NCI-H526 (cell line): ENCODE measurements at places on chromosomes 11 and 22.
A peak's percentile ranks its signal among the peaks of the same experiment; 100 is the strongest.

DNA sequence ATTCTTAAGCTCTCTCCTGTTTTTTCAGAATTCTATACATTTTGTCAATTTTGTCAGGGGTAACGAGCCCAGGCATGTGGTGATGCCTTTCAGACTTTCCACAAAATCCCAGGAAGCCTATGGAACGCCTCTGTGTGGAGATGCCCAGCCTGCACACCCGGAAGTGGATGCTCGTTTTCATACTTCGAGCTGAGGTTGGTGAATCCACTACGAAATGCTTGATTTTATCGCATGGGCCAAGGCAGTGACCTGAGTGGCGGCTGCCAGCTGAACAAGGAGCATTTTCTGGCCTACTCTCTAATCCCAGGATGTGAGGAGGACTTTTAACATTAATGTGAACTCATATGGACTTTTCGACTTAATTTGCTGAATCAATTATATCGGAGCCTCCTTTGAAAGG lies 426.7 kb upstream of the B3GAT1 start:
- DNase-seq: no peak

GRCh38 chr11:65112546-65113360 lies 1.1 kb downstream of the TM7SF2 start:
- DNase-seq: peak; percentile 85

GRCh38 chr11:88297863-88298262 lies 39.7 kb downstream of the CTSC start:
- no peak for DNase-seq

DNA sequence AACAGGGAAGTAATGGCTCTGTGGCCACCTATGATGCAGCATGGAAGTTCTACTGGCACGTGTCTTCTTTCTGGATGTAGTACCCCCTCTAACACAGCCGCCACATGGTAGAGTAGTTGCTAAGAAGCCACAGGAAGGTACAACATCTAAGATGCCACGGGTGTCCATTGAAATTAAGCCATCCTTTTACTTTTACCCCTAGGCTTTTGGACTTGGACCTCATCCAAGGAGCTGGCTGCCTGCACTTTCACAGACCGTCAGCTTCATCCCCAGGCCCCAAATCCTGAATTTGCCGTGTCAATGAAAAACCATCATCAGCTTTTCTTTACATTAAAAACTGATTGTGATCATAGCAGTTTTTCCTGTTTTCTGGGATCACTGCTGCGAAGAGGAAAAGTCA lies 102.4 kb downstream of the RPL27A start:
- DNase-seq: no peak

- no peak for DNase-seq
Observed at GRCh38 chr11:1488575-1489180, 2.1 kb upstream of the MOB2 start.

DNA sequence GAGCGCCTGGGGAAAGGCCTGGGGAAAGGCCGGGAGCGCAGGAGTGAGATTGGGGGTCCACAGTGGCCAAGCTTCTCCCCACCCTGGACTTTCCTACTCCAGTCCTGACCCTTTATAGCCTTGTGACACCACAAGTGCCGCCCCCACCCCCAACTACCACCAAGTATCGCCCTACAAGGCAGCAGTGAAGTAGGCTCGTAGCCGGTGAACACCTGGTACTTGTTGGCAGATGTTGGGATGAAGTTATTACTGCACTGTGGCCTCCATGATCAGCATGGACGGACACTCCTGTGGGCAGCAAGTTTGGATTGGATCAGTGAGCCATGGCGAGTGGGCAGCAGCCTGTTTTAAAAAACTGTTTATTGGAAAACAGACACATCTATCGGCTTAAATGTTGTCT lies 45.0 kb downstream of the EIF3F start:
- no peak for DNase-seq

DNA sequence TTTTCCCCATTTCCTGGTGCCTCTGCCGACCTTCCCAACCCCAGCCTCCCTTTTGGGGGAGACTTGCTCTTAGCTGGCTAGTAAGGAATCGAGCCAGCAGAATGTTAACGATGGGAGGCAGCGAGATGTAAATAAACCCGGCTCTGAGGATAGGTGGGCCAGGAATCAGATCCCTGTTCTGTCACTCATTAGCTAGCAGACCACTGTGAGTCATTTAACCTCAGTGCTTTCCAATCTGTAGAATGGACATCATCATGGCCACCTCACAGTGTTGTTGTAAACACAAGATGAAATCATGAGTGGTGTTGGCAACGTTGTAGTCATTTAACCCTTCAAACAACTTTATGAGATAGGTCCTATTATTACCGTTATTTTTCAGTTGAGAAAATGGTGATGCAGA lies 208.6 kb downstream of the KIRREL3 start:
- DNase-seq: no peak

DNA sequence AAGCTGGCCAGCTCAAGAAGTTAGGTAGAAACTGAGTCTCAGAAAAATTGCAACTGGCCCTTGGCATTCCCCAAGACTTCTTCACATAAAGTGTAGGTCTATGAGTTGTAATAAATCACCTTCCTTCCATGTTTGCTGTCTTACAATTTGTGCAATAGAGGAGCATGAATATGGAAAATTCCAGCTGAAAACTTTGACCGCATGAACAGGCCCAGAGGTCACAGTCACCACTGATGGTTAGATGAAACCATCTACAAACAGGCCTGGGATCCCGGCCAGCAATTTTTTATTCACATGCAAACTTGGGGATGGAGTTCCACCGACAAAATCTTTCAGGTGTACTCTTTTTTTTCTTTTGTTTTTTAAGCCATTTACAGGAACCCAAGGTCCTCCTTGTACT lies 88.1 kb downstream of the SERGEF start:
- DNase-seq: no peak

DNA sequence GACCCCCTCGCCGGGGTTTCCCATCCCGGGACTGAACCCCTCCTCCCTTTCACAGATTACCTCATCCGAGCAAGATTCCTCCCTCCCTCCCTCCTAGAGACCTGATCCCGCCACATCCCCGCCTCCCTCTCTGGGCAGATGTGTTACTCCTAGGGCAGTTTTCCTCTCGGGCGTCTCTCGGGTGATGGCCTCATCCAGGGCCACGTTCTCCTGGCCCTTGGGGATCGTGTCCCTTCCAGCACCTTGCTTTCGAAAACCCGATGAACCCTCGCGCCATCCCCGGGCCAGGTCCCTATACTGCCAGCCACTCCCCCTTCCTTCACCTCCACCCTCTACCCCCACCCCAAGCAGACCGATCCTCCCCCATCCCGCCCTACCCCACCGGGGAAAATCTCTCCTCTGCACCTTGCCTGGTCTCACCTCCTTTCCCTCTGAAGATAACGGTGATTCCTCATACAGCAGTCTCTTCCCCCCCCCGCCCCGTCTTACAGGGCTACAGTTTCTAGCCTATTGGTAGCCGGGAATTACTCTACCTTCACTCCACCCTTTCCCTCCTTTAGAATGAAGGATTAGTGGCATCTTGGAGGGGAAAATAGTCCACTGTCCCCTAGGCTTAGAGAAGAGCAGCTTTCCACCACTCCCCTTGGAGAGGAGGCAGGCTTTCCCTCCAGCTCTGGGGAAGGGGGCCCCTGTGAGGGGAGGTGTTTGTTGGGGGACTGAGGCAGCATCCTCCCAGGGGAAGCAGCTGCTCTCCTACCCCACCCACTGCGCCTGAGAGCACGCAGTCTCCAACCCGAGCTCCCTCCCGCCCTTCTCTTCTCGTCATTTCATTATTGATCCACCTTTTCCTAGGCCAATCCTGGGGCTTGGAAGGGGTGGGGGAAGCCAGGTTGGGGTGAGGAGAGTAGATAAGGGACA lies 1.2 kb downstream of the KMT2A start:
- peak; percentile 81 for DNase-seq

- DNase-seq: peak; percentile 12
Observed at GRCh38 chr11:60363542-60364470, 14.5 kb upstream of the MS4A7 start.

DNA sequence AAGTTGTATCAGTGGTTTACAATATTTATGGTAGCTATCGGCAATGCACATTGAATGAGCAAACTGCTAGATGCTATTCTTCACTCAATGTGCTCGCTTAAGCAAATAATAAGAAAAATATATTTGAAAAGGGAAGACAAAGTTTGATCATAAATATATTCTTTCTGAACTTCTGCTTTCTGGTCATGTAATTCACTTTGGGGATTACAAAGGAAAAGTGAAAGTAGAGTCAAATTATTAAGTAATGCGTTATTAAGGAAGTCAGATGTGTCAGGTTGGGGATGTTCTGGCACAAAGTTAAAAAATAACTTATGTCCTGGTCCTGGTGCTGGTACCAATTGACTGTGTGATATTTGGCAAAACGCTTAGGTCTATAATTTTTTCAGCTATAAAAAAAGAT lies 98.0 kb upstream of the TRIM77 start:
- no peak for DNase-seq

DNA sequence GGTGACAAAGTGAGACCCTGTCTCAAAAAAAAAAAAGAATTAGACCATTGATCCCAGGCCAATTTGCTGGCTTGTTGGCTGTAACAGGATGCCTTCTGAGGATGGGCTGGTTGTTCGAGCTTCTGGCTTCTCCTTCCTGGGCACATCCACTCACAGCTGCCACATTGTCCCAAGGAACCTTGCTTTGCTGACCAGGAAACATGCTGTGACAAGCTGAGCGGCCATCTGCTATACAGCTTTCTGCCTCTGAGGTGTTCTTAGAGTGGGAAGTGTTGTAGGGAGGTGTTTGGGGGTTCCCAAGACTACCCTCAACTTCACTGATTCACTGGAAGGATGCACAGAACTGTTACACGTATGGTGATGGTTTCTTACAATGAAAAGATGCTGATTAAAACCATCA lies 6.5 kb downstream of the SNAP29 start:
- no peak for DNase-seq

DNA sequence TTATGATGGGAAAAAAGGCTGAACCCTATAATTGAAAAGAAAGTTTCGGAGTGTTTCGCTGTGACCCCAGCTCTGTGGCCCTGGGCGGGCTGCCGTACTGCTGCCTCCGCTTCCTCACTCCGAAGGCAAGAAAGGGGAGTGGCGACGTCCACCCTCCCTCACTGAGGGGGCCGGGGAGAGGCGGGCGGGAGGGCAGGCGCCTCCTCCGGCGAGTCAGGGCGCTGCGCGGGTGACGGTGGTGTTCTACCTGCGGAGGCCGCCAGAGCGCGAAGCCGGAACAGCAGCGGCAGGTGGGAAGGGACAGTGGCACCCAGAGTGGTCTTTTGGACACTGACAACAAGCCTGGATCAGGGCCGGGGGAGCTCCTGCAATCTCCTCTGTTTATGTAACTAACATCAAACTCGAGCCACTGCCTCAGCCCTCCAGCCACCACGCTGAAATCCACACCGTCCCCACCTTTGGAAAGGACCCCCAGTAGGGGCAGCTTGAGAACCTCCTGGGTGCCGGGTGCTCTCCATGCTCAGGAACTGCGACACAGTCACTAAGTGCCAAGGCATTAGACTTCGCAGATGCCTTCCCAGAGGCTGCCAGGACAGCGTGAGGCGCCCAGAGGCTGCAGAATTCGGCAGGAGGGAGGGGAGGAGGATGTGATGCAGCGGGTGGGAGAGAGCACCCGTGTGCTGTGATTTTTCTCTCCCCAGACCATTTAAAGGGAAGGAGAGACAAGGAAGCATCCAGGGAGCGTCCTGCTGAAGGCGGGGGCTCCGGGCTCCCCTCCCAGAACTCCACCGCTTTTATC lies 25.5 kb downstream of the BID start:
- DNase-seq: peak; percentile 31

DNA sequence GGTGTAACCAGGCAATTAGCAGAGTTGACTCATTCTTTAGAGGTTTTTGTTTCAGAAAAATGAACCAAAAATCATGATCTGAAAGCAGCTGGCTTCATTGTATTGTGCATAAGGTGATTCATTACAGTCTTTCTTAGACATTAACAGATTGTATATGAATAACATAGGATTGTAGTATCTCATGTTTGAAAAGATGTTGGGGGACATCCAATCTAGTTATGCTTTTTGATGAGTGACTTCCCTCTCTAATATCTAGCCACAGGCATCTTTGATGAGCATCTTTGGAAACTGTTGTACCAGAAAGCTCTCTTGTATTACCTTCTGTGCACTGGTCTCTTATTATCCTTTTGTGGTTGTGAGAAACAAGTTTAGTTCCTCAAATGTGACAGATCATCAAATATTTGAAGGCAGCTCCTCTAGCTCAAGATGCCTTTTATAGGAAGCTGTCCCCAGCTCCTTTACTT lies 8.3 kb downstream of the GRK3 start:
- no peak for DNase-seq

- no peak for DNase-seq
Observed at GRCh38 chr11:28505232-28505631, 397.0 kb downstream of the METTL15 start.

DNA sequence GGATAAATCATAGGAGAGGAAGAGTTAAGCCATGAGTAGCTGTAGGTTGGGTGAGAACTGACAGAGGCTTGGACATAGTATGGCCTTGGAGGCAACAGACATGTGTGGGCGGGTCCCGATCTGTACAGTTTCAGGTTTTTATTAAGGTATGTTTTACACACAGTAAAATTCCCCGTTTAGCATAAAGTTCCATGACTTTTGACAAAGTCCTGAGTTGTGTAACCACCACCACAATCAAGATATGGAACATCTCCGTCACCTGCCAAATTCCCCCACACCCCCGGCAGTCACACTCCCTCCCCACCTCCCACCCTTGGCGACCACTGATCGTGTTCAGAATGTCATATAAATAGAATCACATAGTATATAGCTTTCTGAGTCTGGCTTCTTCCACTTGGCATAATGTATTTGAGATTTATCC lies 68.1 kb downstream of the GRIK4 start:
- DNase-seq: no peak

- DNase-seq: no peak
Observed at GRCh38 chr11:134438542-134439537, 26.8 kb upstream of the B3GAT1 start.

DNA sequence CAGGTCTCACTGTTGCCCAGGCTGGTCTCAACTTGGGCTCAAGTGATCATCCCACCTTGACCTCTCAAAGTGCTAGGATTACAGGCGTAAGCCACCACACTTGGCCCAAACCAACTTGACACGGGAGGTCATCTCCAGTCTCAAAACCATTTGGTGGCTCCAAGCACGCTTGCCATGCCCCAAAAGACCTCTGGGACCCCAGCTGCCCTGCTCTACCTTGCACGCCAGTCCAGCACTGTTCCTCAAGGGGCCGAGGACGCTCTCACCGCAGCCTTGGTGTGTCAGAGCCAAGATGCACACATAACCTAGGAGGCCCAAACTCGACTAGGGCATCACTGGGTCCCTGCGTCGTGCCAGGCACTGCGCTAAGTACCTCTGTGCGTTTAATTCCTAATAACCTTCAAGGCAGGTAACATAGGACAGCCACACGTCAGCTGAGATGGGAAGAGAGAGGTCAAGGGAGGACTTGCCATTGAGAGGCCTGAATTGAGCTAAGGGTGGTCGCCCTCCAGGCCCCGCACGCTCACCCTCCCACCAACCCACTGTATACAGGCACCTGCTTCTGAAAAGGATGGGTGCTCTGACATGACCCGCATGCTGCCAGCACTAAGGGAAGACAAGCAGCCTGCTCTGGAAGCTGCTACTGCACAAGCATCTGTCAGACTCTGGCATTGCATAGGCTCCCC lies 4.6 kb upstream of the GAS2L1 start:
- DNase-seq: peak; percentile 10

DNA sequence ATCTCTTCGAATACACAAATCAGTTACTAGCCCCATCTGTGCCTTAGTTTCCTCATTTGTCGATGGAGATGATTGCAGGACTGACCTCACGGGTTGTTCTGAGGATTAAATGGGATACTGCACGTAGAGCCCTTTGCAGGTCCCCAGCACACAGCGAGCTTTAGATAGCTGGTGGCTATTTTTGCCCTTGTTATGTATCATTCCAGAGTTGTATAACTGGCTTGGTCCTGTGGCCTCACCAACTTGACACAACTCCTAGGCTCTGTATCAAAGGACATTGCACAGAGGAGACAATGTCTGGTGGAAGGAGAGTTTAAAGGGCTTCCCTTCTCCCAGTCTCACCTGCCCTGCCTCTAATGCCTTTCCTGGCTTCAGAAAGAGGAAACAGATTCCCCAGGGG lies 22.8 kb upstream of the DGAT2 start:
- DNase-seq: no peak
